ENCODE measurements at places on chromosomes 3 and 15.

DNA sequence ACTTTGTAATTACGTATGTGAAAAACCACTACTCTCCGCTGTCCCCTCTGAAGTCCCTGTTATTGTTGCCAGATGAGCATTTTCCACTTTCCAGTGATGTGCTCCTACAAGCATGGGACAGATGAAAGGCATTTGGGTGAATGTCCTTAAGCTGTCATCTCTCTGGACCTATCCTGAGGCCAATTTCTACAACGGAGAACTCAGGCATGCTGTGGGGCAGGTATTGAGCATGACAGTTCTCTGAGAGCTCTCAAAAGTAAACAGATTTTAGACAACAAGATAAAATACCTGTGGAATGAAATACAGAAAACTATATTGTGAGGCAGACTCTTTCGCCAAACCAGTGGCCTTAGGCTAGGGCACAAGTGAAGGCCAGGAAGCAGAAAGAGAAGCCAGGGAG lies 656.5 kb upstream of the NR2F2 start:
- DNase-seq = no peak

DNA sequence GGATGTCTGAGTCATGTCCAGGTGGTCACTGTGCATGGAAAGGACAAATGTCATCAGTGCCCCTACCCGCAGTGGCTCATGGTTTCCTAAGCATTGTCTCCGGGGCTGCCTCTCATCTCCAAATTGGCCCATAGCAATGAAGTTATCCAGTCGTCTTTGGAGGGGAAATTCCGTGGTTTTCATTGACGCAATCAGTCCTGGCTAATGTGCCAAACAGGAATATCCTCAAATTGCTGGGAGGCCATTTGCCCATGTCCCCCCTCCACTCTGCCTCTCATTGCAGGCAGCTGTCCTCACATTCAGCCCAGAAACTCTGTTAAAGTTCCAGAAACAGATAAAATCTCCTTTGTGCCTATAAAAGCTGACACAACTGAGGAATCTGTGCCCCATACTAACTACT lies 81.6 kb downstream of the MCTP2 start:
- DNase-seq = no peak

DNA sequence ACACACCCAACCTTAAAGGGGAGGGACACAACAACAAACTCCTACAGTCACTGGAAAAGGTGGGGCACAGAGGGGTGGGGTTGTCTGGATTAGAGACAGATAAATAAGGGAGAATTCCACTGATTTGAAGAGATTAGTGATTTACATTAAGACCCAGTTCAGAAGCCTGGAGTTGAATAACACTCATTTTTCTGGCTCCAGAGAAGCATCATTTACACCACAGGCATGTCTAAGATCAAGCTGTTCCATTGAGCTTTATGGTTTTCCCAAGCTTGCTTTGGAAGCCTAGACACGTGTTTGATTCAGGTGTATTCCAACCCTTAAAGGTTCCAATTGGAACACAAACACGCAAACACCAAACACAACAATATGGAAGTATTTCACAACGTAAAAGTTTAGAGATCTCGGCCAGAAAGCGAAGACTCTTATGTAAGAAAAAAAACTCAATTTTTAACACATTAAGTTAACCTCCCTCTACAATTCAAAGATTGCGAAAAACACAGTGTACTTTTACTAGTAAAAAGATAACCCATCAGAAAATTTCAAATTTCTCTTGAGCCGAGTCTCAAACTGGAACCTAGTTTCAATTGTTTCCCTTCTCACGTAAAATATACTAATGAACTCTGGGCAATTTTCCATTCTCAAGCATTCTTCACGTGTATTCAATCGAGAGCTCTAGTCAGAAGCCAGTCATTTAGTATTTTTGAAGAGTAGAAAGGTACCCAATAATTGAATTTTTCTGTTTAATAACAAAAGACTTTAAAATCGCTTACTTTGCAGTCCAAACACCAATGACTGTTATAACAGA lies 2.1 kb downstream of the TRA2B start:
- no peak for DNase-seq

GRCh38 chr15:89858661-89859458 lies 34.9 kb downstream of the AP3S2 start:
- no peak for DNase-seq

DNA sequence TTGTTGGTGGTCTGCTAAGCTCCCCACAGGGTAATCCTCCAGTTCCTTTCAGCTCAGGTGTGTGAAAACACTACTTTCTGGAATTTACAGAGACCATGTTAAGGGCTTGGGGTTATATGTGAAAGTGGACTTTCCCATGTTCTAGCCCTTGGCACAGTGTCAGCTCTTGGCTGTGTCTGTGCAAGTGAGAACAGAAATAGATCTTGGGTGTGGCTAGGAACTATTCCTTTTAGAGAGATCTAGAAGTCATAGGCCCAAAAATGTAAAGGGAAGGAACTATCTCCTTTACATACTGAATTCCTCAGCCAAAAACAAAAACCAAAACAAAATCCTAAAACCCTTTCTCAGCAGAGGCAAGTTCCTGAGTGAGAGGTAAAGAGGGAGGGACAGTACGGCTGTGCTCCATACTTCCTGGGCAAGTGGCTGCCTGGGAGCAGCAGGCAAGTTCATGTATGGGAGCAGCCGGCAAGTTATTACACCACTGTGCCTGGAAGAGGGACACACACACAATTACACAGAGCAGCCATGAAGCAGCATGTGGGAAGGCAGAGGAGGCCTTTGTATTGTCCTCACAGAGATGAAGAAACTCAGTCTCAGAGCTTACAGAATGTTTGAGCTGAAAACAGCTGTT lies 19.9 kb upstream of the C3orf62 start:
- no peak for DNase-seq

- DNase-seq = no peak
Measured at GRCh38 chr15:90683371-90683770, 33.8 kb upstream of the BLM start.

- no peak for DNase-seq
Measured at GRCh38 chr3:170914690-170915089, 6.3 kb upstream of the EIF5A2 start.

GRCh38 chr15:99986297-99987118 lies 253.3 kb upstream of the LYSMD4 start:
- no peak for DNase-seq

- no peak for DNase-seq
Measured at GRCh38 chr3:31802981-31803740, 177.9 kb downstream of the OSBPL10 start.

- no peak for DNase-seq
Measured at GRCh38 chr15:71252044-71252739, 136.9 kb downstream of the THSD4 start.

GRCh38 chr3:41026394-41027177 lies 172.7 kb upstream of the CTNNB1 start:
- no peak for DNase-seq

GRCh38 chr3:82596805-82597204 lies 835.4 kb upstream of the GBE1 start:
- no peak for DNase-seq

- no peak for DNase-seq
Measured at GRCh38 chr15:48449734-48450133, 118.5 kb downstream of the DUT start.

- no peak for DNase-seq
Measured at GRCh38 chr3:145739926-145740325, 421.1 kb downstream of the PLOD2 start.

- no peak for DNase-seq
Measured at GRCh38 chr3:89238846-89239245, 131.4 kb downstream of the EPHA3 start.

- no peak for DNase-seq
Measured at GRCh38 chr15:61479613-61480012, 250.5 kb upstream of the RORA start.

GRCh38 chr3:52221563-52222318 lies 3.7 kb downstream of the TLR9 start:
- peak; percentile 62 for DNase-seq

DNA sequence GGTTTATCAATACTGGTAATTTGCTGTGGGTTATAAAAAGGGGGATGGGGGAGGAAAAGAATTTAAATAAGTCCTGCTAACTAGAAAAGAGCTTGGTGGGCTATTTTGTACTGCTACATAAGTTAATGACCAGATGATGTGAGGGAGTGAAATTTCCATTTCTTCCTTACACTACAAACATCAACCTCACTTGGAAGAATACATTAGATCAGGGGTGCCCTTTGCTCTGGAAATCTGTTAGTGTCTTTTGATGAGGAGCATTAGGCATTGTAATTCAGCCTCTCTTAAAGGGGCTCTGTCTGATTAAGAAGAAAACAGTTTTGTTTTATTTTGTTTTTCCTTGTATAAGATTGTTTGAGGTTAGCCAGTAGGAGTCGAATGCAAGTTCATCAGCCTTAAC lies 576.4 kb upstream of the TBL1XR1 start:
- DNase-seq = no peak

- DNase-seq = no peak
Measured at GRCh38 chr3:4864503-4864902, 114.7 kb upstream of the BHLHE40 start.

- no peak for DNase-seq
Measured at GRCh38 chr3:67901681-67902080, 247.3 kb upstream of the SUCLG2 start.

GRCh38 chr3:39513791-39514369 lies 46.4 kb downstream of the MOBP start:
- DNase-seq = no peak

DNA sequence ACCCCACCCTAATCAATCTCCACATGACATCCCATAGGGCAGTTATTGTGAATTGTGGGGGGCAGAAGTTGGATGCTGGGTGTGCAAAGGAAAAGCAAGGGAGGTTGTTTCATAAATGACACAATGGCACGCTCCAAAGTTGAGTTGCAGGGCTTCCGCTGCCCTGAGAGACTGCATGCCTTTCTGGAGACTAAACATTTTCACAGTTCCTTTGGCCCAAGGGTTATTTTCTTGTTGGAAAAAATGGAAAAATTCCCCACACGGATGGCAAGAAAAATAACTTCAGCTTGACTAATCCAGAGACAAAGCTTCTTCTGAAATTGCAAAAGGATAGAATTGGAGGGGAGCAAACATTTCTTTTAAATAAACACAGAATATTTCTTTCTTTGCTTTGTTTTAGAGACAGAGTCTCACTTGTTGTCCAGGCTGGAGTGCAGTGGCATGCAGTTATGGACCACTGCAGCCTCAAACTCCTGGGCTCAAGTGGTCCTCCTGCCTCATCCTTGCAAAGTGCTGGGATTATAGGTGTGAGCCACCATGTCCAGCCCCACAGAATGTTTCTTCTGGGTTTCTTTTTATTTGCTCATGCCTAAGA lies 19.1 kb upstream of the TPM1 start:
- DNase-seq = no peak

DNA sequence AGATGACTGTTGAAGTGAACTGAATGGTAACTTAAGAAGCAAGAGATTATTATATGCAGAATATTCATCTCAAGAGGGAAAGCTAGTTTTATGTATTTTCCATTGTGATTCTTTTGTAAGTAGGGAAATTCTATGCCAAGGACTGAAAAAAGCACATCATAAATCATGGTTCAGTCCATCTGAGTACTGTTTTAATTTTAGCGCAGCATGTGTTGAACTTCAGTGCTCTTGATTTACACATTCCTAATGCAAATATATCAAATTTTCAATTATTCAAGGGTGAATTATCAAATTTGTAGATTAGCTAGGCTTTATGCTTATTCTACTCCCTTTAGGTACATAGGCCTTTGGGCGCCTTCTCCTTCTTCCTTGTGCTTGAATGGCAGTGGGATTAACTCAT lies 50.3 kb upstream of the TCF12 start:
- DNase-seq = no peak

GRCh38 chr3:58334506-58334884 lies 1.8 kb downstream of the PXK start:
- DNase-seq = no peak

DNA sequence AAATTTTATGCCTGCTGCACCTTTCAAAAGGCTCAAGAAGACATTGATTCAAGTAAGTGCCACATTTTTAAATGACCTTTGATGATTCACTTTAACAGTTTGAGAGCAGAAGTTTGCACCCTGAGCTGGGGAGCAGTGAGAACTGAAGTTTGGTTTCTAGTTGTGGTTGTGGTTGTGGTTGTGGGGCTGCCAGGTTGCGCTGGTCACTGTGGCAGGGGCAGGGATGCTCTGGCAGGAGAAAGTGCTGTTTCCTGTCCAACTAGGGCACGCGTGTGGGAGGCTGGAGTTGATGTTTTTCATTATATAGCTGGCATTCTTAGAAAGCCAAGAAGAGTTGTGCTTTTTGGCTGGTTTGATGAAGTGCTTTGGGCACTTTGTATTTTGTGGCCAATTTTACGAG lies 339.7 kb upstream of the NR2F2 start:
- no peak for DNase-seq

DNA sequence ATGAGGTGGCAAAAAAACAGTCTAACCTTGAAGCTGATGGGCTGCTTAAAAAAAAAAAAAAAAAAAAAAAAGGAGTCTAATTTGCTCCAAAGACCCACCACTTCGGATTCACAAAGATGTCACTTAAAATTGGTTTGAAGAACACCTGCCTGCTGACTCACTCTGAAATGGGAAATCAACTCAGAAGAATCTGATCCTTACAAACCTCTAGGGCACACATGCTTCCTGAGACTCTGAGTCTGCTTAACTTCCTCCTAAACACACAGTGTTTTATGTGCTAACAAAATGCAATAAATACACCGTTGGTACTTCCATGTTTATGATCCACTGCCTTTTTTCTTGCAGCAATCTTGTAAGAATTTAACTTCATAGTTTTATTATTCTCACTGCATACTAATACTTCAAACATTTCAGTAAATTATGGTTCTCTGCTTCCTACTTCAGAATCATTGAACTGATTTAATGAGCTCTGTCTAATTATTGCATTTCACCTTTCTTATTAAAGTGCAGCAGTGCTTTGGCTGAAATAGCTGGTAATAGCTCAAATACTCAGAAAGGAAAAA lies 73.0 kb upstream of the FRMD4B start:
- no peak for DNase-seq

DNA sequence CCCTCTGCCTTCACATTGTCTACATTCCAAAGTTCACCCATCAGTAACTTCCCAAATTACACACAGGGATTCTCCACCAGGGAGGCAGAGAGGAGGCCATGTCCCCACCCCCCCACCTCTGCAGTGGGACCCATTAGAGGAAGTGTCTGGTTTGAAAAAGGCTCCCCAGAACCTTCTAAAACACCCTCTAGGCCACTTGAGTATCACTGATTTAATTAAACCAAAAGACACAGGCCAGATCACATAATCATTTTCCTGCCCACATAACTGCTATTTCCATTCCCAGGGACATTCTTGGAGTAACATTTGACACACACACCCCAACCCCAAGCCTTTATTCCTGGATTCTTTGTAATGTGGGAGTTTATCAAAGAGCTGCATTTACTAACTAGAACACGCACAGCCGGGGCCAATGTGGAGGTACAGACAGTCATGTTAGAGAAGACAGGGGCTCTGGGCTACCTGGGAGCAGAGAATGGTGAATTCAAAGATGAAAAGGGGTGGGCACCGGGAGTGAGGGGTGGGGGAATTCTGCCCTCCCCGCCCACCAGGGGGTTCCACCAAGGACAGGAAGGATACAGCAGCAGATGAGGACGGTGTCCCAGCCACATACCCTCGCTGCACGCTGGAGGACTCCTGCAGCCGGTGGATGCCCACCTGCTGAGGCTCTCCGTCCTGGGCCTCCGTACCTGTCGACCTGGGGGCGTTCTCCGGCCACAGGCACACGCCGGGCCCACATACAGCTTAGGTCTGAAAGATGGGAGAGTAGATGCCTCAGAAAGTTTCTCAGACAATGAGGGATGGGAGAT lies 201.4 kb upstream of the CTNNB1 start:
- no peak for DNase-seq

All from T-cell (primary cell).